B cell (primary cell): ENCODE measurements at places on chromosomes 5 and 9. TPM values are rescaled to one million over a fixed set of nuclear protein-coding genes. Genes with fewer than 3 reads are reported as not detected.

C6 gene
- not detected in 2 replicates for polyA plus RNA-seq

LCN1 gene
- polyA plus RNA-seq: not detected in 2 replicates

LCN12 gene
- polyA plus RNA-seq: 1.5 and 2.4 TPM in 2 replicates

C9orf153 gene
- not detected in 2 replicates for polyA plus RNA-seq

DNA sequence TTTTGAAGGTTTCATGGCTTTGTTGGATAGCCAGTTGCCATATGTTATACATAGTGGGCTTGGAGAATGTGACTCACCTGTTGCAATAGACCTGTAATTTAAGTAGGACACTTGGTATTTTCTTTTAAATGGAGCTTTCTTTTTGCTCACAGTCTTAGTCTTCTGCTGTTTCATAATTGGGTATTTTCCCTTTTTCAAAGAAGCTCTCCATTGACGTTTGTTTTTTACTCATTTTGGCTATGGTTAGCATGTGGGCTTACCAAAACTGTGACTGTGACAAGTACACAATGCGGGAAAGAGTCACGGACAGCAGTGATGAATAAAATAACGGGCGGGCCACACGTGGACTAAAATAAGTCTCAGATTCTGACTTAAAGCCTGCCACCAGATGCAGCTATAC, 23.2 kb upstream of the RNF20 start:
- H3K27me3 ChIP-seq: peaks cover 7% of the 10 kb centered on the region
- DNase-seq: no peak
- no peaks in the 10 kb centered on the region for H3K4me1 ChIP-seq
- no peaks in the 10 kb centered on the region for H3K36me3 ChIP-seq

DNA sequence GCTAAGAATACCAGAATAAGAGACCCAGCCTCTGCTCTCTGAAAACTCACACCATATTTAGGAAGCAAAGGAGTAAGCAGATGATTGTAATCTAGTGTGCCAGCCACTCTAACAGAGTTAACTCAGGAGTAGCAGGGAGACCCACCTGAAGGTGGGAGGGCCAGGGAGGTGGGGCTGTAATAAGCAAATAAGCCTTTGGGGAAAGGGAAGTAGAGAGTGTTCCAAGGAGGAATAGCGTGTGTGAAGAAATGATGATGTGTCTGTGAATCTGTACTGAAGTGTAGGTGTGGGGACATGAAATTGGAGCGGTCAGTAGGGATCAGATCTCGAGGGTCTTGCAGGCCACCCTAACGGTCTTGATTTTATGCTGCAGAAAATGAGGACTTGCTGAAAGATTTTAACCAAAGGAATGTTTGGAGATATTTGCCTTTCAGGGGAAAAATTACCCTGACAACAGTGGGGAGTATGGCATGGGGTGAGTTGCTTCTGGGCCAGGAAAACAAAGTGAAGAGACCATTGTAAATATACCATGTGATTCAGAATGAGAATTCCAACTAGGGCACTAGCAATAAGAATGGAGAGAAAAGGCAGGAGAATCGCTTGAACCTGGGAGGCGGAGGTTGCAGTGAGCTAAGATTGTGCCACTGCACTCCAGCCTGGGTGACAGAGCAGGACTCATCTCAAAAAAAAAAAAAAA, 44.1 kb upstream of the FSD1L start:
- no peak overlapping the region for H3K4me3 ChIP-seq
- peaks cover 4% of the 10 kb centered on the region for H3K4me1 ChIP-seq
- H3K27me3 ChIP-seq: peaks cover 2% of the 10 kb centered on the region
- H3K36me3 ChIP-seq: no peaks in the 10 kb centered on the region
- DNase-seq: no peak

DNA sequence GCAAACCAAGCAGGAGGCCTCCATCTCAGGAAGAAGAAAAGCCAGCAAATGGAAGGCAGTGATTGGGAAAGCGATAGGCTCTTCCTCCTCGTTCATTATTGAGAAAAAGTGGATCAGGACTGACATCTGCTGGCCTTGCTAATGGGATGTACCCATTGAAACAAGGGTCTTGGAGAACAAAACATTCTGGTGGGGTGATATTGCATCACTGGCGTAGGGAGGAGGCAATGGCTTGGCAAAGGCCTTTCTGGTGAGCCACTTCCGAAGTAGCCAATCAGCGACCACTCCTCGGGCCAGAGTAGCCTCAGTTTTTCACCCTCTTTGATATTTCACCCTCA, 86.7 kb upstream of the NFIB start:
- no peaks in the 10 kb centered on the region for H3K4me1 ChIP-seq
- H3K27ac ChIP-seq: no peak overlapping the region
- no peaks in the 10 kb centered on the region for H3K36me3 ChIP-seq
- no peak for DNase-seq

DNA sequence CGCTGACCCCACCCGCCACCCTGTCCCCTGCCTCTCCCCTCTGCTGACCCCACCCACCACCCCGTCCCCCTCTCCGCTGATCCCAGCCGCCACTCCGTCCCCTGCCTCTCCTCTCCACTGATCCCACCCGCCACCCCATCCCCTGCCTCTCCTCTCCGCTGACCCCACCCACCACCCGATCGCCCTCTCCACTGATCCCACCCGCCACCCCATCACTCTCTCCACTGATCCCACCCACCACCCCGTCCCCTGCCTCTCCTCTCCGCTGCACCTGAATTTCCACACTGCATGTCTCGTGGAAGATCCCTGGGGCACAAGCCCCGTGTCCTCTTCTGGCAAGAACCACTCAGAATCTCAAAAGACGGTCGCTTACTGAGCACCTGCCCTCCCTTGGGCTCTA, 53.4 kb upstream of the OLFM1 start:
- H3K4me3 ChIP-seq: no peak overlapping the region
- H3K27me3 ChIP-seq: no peaks in the 10 kb centered on the region
- H3K27ac ChIP-seq: no peak overlapping the region
- no peaks in the 10 kb centered on the region for H3K36me3 ChIP-seq

DNA sequence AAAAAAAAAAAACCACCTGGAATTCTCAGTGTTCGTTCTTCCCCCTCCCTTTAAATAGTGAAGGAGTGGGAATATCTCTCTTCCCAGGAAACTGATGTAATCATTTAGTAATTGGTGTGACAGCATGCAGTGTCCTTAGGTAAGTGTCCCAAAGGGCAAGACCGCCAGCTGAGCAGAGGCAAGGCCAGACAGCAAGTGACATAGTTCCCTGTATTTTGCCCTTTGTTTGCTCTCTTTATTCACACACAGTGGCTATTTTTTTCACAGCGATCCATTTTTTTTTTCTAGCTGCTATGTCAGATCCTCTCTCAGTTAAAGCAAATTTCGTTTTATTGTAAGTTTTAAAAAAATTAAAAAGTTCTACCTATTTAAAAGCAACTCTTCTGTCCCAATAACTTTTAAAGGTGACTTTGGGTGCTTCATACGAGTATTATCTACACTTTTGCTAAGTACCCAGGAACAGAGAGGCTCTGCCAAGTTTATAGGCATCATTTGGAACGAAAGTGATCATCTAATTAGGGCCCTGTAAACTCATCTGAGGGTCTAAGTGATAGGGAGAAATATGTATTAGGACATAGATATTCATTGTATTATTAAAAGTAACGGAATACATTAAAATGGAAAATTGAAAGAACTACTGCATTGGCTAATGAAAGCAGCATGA, 98.2 kb upstream of the ALDH1A1 start:
- H3K27me3 ChIP-seq: no peaks in the 10 kb centered on the region
- no peak for DNase-seq
- H3K27ac ChIP-seq: no peak overlapping the region
- H3K4me3 ChIP-seq: no peak overlapping the region
- no peaks in the 10 kb centered on the region for H3K4me1 ChIP-seq
- no peaks in the 10 kb centered on the region for H3K36me3 ChIP-seq

DNA sequence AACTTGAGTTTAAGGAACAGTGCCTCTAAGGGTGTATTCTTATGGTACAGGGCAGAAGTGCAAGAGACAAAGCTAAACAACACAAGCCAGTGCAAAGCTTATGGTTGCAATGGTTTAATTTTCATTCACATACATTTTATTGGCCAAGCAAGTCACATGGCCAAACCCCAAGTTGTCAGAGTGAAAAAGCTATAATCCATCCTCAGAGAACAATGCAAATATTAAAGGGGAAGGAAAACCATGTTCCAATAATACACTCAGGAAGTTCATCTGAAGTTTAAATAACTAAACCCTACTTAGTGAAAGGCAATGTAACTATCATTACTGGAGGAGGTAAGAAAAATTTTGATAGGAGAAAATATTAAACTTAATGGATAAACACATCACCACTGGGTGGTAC, 26.6 kb upstream of the TLR4 start:
- DNase-seq: no peak
- H3K4me1 ChIP-seq: peaks cover 4% of the 10 kb centered on the region
- H3K4me3 ChIP-seq: no peak overlapping the region
- H3K36me3 ChIP-seq: no peaks in the 10 kb centered on the region
- no peak overlapping the region for H3K27ac ChIP-seq

DNA sequence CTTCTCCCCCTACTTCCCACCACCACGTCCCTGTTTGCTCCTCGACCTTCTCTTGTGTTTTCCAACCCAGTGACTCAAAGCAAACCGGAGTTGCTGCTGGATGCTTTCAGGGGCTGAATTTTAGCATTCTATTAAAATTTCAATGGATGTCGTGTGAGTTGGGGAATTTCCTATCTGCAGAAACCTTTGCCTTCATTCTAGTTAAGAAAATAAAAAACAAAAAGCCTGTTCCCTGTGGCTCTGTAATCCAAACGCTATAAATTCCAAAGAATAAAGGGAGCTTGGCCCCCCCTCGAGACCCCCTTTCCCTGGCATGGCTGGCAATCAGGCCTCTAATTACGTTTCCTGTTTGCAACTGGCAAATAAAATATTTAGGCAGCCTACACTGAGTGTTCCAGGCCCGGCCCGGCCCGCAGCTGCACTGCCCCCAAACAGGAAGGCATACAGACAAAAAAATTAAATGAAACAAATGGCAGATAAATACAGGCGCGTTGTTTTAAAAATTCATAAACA, 139.4 kb upstream of the PPP1R26 start:
- no peak overlapping the region for H3K27ac ChIP-seq
- DNase-seq: no peak
- H3K4me1 ChIP-seq: no peaks in the 10 kb centered on the region
- no peak overlapping the region for H3K4me3 ChIP-seq
- H3K36me3 ChIP-seq: no peaks in the 10 kb centered on the region

GRCh38 chr9:36320466-36320865, 62.2 kb upstream of the GNE start:
- H3K27me3 ChIP-seq: peaks cover 10% of the 10 kb centered on the region
- H3K4me3 ChIP-seq: no peak overlapping the region
- DNase-seq: no peak
- H3K36me3 ChIP-seq: no peaks in the 10 kb centered on the region
- no peaks in the 10 kb centered on the region for H3K4me1 ChIP-seq

DNA sequence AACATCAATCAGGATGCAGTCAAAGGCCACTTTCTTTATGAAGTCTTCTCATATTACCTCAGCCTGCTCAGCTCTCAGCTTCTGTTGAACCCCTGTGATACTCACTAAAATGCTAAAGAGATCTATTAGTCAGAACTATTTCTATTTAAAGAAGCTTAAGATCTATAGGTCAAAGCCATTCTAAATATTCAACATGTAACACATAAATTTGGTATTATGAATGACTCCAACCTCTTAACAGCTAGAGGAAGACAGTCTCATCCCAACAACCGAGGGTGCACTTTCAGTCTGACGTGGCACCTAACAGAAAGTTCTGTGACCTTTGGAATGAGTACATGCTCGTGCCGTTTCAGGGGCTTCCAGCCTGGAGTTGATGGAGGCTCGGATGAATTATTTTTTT, 301.5 kb upstream of the VLDLR start:
- H3K36me3 ChIP-seq: no peaks in the 10 kb centered on the region
- H3K27me3 ChIP-seq: no peaks in the 10 kb centered on the region
- no peak for DNase-seq
- no peak overlapping the region for H3K27ac ChIP-seq
- H3K4me3 ChIP-seq: no peak overlapping the region
- H3K4me1 ChIP-seq: no peaks in the 10 kb centered on the region

DNA sequence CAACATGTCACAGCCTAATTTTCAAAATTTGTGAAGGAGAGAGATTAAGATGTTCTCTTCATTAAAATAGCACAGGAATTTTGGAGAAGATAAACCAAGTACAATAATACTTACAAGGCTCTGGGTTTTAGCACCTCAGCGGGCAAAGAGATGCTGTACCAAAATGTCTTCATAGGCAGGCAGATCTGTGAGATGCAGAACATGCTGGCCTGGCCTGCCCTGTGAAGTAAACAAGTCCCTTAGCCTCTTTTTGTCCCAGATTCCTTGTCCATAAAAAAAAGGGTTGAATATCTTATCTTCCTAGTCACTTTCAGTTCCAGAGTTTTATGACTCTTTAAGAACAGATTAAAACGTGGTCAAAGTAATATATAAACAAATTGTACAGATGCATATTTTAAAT, 53.0 kb upstream of the C6 start:
- H3K27ac ChIP-seq: no peak overlapping the region
- no peak for DNase-seq
- H3K4me1 ChIP-seq: no peaks in the 10 kb centered on the region
- no peaks in the 10 kb centered on the region for H3K36me3 ChIP-seq

DNA sequence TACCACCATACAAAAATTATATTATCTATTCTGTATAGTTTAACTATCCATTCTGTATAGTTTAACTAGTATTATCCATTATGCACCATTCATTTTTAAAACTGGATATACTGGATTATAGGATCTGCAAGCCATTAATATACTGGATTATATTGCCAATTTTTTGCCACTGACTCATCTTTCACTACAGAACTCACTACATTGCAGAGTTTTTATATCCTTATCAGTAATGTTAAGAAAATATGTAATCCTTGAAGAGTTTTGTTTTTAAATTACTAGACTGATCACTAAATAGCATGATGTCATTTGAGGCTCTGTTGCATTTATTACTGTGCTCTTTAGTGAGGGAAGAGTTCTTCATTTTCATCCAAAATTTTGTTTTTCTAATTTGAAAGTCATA, 109.8 kb upstream of the SNX2 start:
- H3K36me3 ChIP-seq: no peaks in the 10 kb centered on the region
- H3K4me3 ChIP-seq: no peak overlapping the region
- no peaks in the 10 kb centered on the region for H3K27me3 ChIP-seq

GRCh38 chr5:77751328-77752023, 24.7 kb downstream of the TBCA start:
- no peaks in the 10 kb centered on the region for H3K27me3 ChIP-seq
- DNase-seq: no peak
- no peaks in the 10 kb centered on the region for H3K4me1 ChIP-seq
- peaks cover 4% of the 10 kb centered on the region for H3K36me3 ChIP-seq
